SJCRH30 (cell line): ENCODE measurements at places on chromosomes 3 and 15. TPM values are rescaled to one million over a fixed set of nuclear protein-coding genes. Genes with fewer than 3 reads are reported as not detected.

DAPK2 gene
- total RNA-seq = 0.23 and 0.85 TPM in 2 replicates

ZIC4 gene
- 0.20 and 0.87 TPM in 2 replicates for total RNA-seq

- H3K27me3 ChIP-seq = no peaks in the 10 kb centered on the region
- no peaks in the 10 kb centered on the region for H3K4me1 ChIP-seq
- no peak for DNase-seq
- H3K4me3 ChIP-seq = no peak overlapping the region
- no peak overlapping the region for H3K27ac ChIP-seq
Measured at GRCh38 chr15:96225642-96226259, 104.7 kb upstream of the NR2F2 start.

- H3K4me3 ChIP-seq = no peak overlapping the region
- peaks cover 4% of the 10 kb centered on the region; the same call in 1 of the 2 replicates for H3K27me3 ChIP-seq
- H3K27ac ChIP-seq = no peak overlapping the region
- no peak for DNase-seq
- no peaks in the 10 kb centered on the region for H3K36me3 ChIP-seq
Measured at GRCh38 chr3:151228666-151229040, 25.6 kb upstream of the GPR171 start.

DNA sequence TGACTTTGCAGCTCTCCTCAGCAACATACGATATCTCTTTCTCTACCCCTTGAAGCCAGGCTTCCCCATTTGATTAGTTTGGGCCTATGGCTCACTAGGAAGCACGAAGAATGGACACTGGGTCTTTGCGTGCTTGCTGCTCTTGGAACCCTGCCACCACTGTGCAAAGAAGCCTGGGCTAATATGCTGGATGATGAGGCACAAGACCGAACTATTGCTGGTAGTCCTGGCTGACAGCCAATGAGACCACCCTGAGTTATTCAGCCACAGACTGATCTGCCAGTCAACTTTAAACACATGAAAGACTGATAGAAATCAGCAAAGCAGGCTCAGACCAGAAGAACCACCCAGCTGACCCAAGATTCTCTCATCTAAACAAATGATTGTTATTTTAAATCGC lies 250.3 kb downstream of the CBLB start:
- no peaks in the 10 kb centered on the region for H3K27me3 ChIP-seq
- no peak overlapping the region for H3K4me3 ChIP-seq
- peak; percentile 84 for DNase-seq
- no peaks in the 10 kb centered on the region for H3K36me3 ChIP-seq
- H3K4me1 ChIP-seq = peaks cover 23% of the 10 kb centered on the region
